ENCODE measurements at places on chromosomes 4 and X. TPM values are rescaled to one million over a fixed set of nuclear protein-coding genes. Genes with fewer than 3 reads are reported as not detected.

Gene WAS
- polyA plus RNA-seq: 3.8 TPM

Gene STOX2
- polyA plus RNA-seq: 6.8 TPM

Gene FAM50A
- polyA plus RNA-seq: 48.2 TPM

Gene DYNLT3
- polyA plus RNA-seq: 10.6 TPM

Gene TRAM1L1
- polyA plus RNA-seq: 6.1 TPM

Data from muscle of back (tissue), 13 donors.